Activated naive CD8-positive, alpha-beta T cell treated with anti-CD3 and anti-CD28 coated beads, Interleukin-2, amount 10 ng/mL, durations not matched to agents 7 days and 5 days (primary cell): ENCODE measurements at places on chromosomes 1 and 21. TPM values are rescaled to one million over a fixed set of nuclear protein-coding genes. Genes with fewer than 3 reads are reported as not detected.
A peak's percentile ranks its signal among the peaks of the same experiment; 100 is the strongest.

Gene ADORA3
- total RNA-seq: not detected

Gene CYP4B1
- not detected for total RNA-seq

DNA sequence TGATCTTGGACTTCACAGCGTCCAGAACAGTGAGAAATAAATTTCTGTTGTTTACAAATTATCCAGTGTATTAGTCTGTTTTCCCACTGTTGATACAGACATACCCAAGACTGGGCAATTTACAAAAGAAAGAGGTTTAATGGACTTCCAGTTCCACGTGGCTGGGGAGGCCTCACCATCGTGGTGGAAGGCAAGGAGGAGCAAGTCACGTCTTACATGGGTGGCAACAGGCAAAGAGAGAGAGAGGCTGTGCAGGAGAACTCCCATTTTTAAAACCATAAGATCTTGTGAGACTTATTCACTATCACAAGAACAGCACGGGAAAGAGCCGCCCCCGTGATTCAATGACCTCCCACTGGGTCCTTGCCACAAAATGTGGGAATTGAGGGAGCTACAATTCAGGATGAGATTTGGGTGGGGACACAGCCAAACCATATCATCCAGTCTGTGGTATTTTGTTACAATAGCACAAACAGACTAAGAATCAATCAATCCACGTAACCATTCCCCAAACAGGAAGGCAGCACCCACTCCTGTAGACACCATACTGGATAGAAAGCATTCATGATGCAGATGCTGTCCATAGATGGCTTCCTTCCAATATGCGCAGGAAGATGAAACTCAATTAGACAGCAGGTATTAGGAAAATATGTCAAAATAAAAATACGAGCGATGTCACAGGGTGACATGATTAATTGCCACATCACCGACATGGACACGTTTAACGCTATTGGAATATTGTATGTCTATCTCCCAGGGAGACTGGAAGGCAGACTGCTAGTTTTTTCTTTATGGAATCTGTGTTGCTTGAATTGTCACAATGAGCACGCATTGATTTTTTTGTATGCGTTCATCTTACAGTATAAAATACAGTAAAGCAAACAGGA, 22.8 kb downstream of the ECE1 start:
- no peak for DNase-seq
- H3K27me3 ChIP-seq: no peaks in the 10 kb centered on the region
- peaks cover 17% of the 10 kb centered on the region for H3K4me1 ChIP-seq

DNA sequence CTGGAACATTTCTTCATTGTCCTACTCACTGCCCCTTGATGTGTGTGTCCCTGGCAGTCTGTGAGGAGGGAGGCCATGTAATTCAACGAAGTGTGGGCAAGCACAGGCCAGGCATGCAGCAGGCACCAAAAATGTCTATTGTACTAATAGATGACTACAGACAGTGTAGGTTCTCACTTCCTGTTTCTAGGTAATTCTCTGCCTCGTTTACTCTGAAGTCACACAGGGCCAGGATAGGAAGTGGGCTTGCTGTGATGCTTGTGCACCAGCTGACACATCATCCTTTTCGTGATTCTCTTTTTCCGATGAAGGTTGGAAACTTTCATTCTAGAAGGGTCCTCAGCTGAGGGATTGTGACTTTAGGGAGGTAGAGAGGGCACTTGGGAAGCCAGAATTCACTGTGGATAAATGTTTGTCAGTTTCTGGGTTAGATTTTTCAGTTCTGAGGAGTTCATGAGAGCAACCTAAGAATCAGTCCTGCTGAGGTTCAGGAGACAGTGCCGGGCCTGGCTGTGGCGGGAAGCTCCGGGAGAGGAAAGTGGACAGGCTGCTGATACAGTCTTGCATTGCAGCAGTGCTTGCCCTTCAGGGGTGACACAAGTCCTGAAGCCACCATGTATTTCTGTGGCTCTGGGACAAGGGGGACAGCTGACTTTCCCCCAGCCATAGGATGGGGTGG, 4.3 kb upstream of the CSF1 start:
- H3K36me3 ChIP-seq: peaks cover 6% of the 10 kb centered on the region
- no peaks in the 10 kb centered on the region for H3K27me3 ChIP-seq
- peaks cover 53% of the 10 kb centered on the region for H3K4me1 ChIP-seq
- peak overlapping the region; percentile 96 for H3K27ac ChIP-seq
- DNase-seq: peak; percentile 56

- peaks cover 58% of the 10 kb centered on the region for H3K27me3 ChIP-seq
- no peak overlapping the region for H3K4me3 ChIP-seq
- DNase-seq: no peak
- H3K4me1 ChIP-seq: peaks cover 10% of the 10 kb centered on the region
- H3K36me3 ChIP-seq: no peaks in the 10 kb centered on the region
- no peak overlapping the region for H3K27ac ChIP-seq
Observed at GRCh38 chr1:156108057-156108456, 6.5 kb upstream of the LMNA start.

- H3K27ac ChIP-seq: no peak overlapping the region
- H3K4me1 ChIP-seq: no peaks in the 10 kb centered on the region
Observed at GRCh38 chr1:231187571-231187970, 25.7 kb downstream of the TRIM67 start.

- no peak overlapping the region for H3K4me3 ChIP-seq
- no peaks in the 10 kb centered on the region for H3K4me1 ChIP-seq
- no peak for DNase-seq
- H3K27me3 ChIP-seq: peaks cover 3% of the 10 kb centered on the region
- no peaks in the 10 kb centered on the region for H3K36me3 ChIP-seq
Observed at GRCh38 chr1:48396208-48396607, 75.8 kb downstream of the SPATA6 start.

- peak; percentile 49 for DNase-seq
- H3K27ac ChIP-seq: peak overlapping the region; percentile 83
- peaks cover 63% of the 10 kb centered on the region for H3K4me1 ChIP-seq
- peaks cover 30% of the 10 kb centered on the region for H3K36me3 ChIP-seq
- no peaks in the 10 kb centered on the region for H3K27me3 ChIP-seq
- H3K4me3 ChIP-seq: peak overlapping the region; percentile 95
Observed at GRCh38 chr1:9689971-9690381, 38.4 kb downstream of the PIK3CD start.

GRCh38 chr1:197868751-197869489, 33.5 kb upstream of the C1orf53 start:
- no peak for DNase-seq
- H3K4me1 ChIP-seq: peaks cover 5% of the 10 kb centered on the region
- H3K36me3 ChIP-seq: no peaks in the 10 kb centered on the region
- peaks cover 5% of the 10 kb centered on the region for H3K27me3 ChIP-seq

DNA sequence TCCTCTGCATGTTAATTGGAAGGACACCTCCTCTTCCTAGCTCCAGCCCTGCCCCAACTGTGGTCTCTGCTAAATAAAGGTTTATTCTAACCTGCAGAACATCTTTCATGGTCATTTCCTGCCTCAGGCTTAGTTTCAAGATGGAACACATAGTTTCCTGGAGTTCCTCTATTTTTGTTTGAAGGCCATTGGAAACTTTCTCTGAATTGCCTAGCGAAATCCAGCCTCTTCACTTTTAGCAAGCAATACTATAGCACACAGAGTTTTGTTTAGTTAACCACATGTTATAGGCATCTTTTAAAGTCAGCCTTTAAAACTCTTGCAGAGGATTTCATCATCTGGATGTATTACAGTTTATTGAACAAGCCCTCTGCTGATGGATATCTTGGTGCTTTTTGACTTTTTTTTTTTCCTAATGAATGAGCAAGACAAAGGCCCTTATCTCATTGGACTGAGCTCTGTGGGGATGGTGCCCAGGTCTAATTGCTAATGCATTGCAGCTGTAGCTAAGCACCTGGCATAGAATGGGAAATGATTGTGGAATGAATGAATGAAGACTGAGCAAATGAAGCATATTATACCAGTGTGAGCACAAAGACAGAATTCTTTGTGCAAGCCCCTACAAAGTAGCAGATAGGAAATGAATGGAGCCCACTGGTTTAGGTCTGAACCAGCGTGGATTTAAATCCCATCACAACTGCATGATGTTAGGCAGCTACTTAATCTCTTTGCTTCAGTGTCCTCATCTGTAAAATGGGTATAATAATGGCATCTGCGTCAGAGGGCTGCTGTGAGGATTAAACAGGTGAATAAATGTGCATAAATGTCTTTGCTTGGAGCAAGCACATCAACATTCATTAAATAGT, 641 bp upstream of the CFAP107 start:
- peaks cover 4% of the 10 kb centered on the region for H3K36me3 ChIP-seq
- peaks cover 32% of the 10 kb centered on the region for H3K27me3 ChIP-seq
- H3K27ac ChIP-seq: no peak overlapping the region
- peaks cover 6% of the 10 kb centered on the region for H3K4me1 ChIP-seq

- H3K27me3 ChIP-seq: peaks cover 7% of the 10 kb centered on the region
- H3K4me1 ChIP-seq: peaks cover 1% of the 10 kb centered on the region
- DNase-seq: no peak
- H3K27ac ChIP-seq: no peak overlapping the region
Observed at GRCh38 chr1:223048026-223048425, 95.0 kb downstream of the TLR5 start.
